ENCODE measurements at places on chromosomes 2 and 18.

DNA sequence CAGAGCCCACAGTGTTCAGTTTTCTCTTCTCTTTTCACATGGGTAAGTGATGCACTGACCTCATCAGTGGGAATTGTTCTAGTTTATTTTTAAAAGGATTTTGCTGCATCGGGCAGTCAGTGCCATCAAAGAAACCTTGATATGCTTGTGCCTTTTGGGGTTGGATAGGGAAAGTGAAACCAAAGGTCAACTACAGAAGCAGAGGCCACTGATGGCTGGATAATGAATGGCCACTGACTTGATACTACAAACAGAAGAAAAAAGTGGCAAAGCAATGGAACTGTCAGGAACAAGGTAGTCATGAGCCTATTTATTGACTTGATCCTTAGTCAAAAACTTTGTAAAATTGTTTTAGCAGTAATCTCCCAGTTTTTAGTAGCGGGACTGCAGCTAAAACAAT, 636.3 kb upstream of the ZEB2 start:
- no peak for DNase-seq

DNA sequence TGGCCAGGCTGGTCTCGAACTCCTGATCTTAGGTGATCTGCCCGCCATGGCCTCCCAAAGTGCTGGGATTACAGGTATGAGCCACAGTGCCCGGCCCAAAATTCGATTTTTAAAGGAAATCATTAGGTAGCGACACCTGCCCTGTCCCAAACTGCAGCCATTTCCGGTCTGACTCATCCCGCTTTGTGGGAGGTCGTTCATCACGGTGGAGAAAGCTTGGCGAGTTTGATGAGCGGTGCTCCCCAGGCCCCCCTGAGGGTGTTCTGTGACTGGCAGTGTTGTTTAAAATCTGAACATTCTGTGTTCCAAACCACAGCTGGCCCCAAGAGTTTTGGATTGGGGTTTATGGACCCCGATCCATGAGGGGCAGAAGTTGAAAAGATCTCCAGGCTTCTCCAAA, 53.0 kb upstream of the GLI2 start:
- DNase-seq, result no peak

DNA sequence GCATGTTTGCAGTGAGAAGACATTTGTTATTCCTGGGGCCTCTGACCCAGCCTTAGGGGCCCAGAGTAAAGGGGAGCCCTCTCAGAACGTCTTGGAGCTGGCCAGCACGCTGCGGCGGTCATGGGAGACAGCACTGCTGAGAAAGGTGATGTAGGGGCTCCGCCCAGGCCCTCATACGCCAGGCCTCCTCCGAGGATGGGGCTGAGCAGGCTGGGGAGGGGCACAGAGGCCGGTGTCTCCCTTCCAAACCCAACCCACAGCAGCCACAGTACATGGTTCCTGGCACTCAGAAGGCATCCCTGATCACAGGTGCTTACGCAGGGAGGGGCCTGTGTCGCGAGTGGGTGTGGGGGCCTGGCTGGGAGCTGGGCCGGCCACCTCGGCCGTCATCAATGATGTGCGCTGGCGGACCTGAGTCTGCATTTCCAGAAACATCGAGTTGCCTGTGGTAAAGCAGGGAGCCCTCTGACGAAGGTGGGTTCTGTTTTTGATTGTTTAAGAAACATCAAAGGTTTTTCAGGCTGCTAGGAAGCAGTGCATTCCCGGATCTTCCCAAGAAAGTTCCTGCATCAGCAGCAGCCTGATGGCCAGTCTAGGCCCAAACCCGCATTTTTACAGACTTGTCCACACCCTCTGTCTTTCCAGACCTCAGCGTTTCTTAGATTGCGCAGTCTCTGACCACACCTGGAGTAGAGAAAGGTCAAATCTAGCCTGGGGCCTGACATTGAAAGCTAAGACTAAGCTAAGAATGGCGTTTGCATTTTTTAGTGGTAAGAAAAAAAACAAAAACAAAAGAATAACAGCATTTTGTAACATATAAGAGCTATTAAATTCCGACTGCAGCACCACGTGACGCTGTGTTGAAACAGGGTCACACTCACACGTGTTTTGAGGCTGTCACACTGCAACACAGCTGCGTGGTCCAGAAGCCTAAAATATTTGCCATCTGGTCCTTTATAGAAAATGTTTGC, 51.2 kb upstream of the PXDN start:
- no peak for DNase-seq

DNA sequence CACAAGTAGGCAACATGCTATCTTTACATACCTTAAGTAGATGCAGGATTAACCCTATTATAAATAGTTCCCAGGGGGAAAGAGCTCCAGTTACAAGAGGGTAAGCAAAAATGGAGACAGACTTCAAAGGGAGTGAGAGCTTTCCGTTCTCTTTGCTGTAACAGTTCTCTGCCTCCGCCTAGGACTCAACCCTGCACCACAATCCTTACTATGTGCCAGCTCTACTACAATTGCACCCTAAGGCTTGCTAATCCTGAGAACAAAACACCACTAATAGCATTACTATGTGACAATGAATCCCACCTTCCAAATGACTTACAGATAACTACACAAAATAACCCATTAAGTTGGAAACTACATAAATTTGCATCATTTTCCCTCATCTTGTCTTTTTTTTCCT, 7.7 kb downstream of the ZBTB14 start:
- no peak for DNase-seq

DNA sequence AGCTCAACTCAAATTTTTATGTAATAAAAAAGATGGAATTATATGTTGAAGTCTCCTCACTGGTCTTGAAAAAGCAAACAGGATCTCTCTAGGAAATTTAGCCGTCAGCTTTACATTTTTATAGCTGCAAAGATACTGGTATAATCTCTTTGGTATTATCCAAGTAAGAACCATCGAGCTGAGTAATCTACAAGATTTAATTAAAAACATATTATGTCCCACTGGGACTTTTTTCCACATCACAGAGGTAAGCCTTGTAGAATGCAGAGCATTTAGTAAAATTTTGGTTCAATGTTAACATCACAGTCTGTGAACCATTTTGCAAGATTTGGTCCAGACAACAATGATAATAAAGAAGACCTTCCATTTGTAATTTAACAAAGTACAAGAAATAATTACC, 162.6 kb upstream of the SLC39A10 start:
- no peak for DNase-seq

DNA sequence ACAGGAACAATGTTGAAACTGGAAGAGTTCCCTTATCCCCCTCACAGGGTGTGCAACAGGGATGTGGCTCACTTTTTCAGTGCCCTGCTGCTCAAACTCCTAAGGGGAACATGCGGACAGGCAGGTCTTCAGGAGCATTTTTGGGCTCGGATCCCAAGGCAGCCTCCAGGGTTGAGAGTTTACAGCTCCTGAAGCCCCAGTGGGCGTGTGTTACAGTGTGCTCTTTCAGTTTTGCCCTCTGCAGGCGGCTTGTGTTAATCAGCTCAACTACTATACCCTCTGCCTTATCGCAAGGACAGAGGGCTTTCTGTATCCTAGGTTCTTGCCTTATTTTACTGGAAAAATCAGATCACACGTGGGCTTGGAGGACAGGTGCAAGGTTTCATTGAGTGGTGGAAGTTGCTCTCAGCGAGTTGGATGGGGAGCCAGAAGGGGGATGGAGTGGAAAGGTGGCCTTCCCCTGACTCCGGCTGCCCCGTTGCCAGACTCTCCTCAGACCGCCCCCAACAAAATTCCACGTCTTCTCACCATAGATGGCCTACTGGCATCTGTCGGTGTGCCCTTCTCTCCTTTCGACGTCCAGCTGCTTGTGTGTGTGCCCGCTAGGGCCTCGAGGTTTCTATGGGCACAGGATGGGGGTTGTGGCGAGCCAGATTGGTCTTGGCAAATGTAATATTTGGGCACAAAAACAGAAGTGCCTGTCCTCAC, 541.9 kb downstream of the TMX3 start:
- DNase-seq, result no peak

DNA sequence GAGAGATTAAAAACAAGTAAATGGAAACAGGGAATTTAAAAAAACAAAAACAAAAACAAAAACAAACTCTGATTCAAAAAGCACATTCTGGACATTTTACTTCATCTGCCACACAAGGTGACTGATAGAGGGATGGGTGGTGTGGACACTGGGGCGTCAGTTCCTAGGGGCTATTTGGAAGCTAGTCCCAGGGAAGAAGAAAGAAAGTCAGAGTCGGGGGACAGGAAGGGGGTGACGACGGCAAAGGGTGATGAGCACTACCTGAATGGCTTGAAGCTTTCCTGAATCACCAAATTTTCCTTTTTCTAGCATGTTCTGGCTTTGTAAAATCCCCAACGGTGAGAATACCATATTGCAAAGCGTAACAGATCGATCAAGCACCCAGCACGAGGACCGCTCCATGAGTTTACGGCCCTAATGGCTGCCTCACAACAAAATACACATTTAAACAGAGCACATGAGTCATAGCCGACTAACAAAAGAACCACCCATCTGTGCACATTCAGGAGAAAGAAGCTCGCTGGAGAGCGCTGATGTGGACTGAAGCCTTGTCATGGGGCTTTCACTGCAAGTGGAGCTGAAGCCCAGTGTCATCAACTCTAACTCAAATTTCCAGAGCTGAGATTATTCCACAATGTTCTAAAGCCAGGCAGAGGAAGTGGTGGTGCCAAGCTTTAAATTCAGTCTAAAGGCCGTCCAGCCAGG, 178.9 kb downstream of the LNPK start:
- DNase-seq, result no peak

DNA sequence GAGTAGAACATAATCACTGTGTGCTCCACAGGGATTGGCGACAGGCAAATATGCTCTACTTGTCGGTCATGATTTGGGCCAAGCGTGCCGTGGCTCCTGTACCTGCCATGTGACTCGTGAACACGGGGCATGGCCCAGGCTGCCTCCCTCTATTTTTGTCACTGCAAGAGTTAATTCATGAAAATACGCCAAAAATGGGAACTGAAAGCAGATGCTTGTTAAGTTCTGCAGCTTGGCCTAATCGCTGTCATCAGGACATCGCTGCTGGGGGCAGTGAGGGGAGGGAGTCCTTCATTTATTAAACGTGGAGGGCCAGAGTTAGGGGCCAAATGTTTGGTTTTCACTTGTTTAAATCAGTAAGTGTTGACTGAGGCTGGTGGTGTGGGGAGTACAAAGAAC, 177.8 kb downstream of the BCL2 start:
- no peak for DNase-seq

- DNase-seq, result no peak
Measured at GRCh38 chr2:104852090-104852666, 1.7 kb upstream of the POU3F3 start.

DNA sequence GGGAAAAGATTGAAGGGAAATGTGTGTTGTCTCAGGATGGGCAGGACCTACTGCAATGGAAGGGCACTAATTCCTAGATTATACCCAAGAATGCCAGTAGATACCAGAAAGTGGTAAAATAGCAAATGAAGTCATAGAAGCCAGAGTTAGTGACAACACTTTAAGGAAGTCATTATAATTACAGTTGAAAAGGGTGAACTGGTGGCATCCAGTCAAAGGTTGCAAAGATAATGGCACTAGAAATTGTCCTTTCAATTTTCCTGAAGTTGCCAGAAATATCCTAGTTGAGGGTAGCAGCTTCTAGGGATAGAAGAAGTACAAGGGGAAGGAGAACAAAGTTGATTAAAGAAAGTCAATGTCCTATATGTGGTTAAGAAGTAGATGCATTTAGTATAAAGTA, 68.8 kb upstream of the GLS start:
- no peak for DNase-seq

DNA sequence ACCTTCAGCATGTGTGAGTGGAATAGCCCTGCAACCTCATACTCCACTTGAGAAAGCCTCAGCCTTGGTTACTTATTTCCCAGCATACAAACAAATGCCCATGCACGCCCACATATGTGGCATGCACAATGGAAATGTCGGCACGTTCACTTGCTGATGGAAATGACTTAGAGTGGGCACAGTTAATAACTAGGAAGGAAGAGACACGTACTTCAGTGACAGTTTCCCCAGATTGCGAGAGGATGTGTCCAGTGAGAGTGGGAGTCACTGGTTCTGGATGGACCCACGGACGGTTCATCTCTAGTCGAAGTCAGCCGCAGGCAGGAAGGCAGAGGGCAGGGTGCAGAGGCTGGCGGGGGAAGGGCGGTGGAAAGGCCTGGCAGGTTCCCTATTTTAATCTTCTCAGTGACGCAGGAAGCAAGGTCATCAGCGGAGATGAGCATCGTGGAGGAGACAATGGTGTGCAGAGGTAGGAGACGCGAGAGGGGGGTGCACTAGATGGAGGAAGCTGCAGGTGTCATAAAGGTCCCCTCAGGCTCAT, 350.7 kb upstream of the MYT1L start:
- DNase-seq, result no peak

GRCh38 chr2:111238296-111238695, 117.6 kb downstream of the BCL2L11 start:
- no peak for DNase-seq

DNA sequence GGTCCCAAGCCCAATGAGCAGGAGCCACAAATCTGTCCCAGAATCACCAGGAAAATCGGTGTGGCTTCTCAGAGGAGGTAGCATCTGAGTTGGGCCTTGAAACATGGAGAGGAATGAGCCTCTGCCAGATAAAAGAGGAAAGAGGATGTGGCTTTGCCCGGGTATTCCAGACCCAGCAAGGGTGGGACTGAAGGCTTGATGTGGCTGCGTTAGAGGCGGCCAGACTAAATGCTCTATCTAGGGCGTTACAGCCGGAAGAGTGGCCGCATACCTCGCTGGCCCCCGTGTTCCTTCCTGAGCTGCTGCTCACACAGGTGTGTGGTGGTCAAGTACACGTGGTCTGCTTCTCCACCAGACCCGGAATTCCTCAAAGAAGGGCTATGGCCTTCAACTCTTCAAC, 33.9 kb upstream of the POMC start:
- DNase-seq, result no peak

GRCh38 chr2:128038411-128038810, 10.6 kb upstream of the SAP130 start:
- DNase-seq, result no peak

- DNase-seq, result no peak
Measured at GRCh38 chr18:66264130-66264529, 339.8 kb downstream of the CDH19 start.

GRCh38 chr2:230234845-230235244, 9.3 kb downstream of the SP140 start:
- no peak for DNase-seq

DNA sequence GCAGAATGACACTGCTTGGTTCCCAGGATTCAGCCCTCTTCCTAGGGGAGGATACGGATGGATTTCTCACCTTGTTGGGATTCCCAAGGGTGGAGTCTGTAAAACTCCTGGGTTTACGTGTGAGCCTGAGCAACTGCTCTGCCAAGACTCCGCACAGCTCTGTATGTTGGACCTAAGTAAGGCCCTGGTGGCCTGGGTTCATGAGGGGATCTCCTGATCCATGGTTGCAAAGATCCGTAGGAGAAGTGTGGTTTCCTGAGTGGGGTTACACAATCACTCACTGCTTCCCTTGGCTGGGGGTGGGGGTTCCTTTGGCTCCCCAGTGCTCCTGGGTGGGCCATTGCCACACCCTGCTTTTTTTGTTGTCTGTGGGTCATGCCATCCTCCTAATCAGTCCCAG, 37.7 kb downstream of the ANKRD12 start:
- DNase-seq, result no peak

- no peak for DNase-seq
Measured at GRCh38 chr2:223101340-223102039, 49.5 kb downstream of the KCNE4 start.
